Right atrium auricular region (tissue), 2 donors: ENCODE measurements at places on chromosomes 3 and 15.

- H3K27me3 ChIP-seq: no peaks in the 10 kb centered on the region
- peak; percentile 66 for DNase-seq
- H3K4me1 ChIP-seq: peaks cover 8% of the 10 kb centered on the region
Measured at GRCh38 chr3:148955544-148956346, 35.6 kb upstream of the GYG1 start.

- DNase-seq: no peak
- no peak overlapping the region for H3K4me3 ChIP-seq
- no peaks in the 10 kb centered on the region for H3K36me3 ChIP-seq
- H3K27ac ChIP-seq: no peak overlapping the region
Measured at GRCh38 chr3:190323246-190323626, 990 bp upstream of the CLDN1 start.

- H3K4me3 ChIP-seq: no peak overlapping the region
- H3K36me3 ChIP-seq: no peaks in the 10 kb centered on the region
- DNase-seq: no peak
- H3K27ac ChIP-seq: no peak overlapping the region
- H3K27me3 ChIP-seq: no peaks in the 10 kb centered on the region
- no peaks in the 10 kb centered on the region for H3K4me1 ChIP-seq
Measured at GRCh38 chr15:25829073-25829472, 34.1 kb downstream of the ATP10A start.

GRCh38 chr15:29149738-29150075 is 119.9 kb downstream of the NSMCE3 start:
- DNase-seq: no peak
- no peaks in the 10 kb centered on the region for H3K27me3 ChIP-seq
- no peaks in the 10 kb centered on the region for H3K4me1 ChIP-seq
- H3K36me3 ChIP-seq: no peaks in the 10 kb centered on the region
- H3K27ac ChIP-seq: no peak overlapping the region

- H3K4me3 ChIP-seq: no peak overlapping the region
- no peak overlapping the region for H3K27ac ChIP-seq
- DNase-seq: no peak
- no peaks in the 10 kb centered on the region for H3K27me3 ChIP-seq
- H3K36me3 ChIP-seq: no peaks in the 10 kb centered on the region
Measured at GRCh38 chr15:70132139-70132538, 34.4 kb upstream of the TLE3 start.

DNA sequence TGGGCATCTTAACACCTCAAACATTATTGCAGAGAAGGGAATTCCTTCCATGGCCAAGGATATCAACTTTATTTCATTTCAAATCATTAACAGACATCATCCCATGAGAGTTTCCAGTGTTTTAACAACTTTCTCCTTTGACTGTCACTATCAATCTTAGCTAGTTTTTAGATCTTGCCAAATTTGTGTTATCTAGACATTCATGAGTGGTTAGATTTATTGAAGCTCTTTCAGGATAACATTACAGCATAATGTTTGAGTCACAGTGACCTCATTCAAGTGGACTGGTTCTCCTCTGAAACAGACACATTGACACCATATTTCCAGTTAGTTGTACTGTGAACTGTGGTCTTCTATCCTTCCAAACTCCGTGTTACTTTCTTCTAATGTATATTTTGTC is 8.6 kb upstream of the TNFAIP8L3 start:
- H3K27me3 ChIP-seq: no peaks in the 10 kb centered on the region
- H3K27ac ChIP-seq: no peak overlapping the region
- H3K4me1 ChIP-seq: peaks cover 12% of the 10 kb centered on the region
- DNase-seq: no peak

GRCh38 chr15:73028831-73029451 is 23.3 kb upstream of the NEO1 start:
- H3K4me3 ChIP-seq: no peak overlapping the region
- no peaks in the 10 kb centered on the region for H3K27me3 ChIP-seq
- H3K36me3 ChIP-seq: no peaks in the 10 kb centered on the region
- H3K4me1 ChIP-seq: no peaks in the 10 kb centered on the region

DNA sequence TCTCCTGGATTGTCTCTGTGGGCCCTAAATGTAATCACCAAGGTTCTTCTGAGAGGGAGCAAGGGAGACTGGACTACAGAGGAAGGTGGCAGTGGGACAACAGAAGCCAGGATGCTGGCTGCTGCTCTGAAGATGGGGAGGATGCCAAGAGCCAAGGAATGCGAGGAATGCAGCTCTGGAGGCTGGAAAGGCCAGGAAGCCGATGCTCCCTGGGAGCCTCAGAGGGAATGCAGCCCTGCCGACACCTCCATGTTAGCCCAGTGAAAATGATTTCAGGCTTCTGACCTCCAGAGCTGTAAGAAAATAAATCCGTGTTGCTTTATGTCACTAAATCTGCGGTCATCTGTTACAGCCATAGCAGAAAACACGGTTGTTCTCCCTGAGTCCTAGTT is 44.1 kb downstream of the UMPS start:
- no peak overlapping the region for H3K4me3 ChIP-seq
- H3K27ac ChIP-seq: peak overlapping the region; percentile 86
- no peaks in the 10 kb centered on the region for H3K36me3 ChIP-seq
- H3K27me3 ChIP-seq: no peaks in the 10 kb centered on the region
- no peak for DNase-seq

DNA sequence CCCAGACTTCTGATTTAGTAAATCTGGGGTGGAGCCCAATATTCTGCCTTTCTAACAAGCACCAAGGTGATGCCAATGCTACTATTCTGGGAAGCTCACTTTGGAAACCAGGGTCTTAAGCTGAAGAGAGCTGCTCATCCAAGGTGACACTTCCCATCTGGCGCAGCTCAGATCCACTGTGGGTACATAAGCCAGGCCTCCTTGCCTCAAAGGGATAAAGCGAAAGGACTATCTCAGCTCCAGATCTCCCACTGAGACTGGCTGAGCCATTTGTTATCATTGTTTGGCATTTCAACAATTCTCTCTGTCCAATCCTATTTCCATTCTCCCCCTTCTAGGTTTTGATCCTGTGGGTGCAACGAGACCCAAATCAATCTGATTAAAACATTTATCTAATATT is 323.8 kb downstream of the GBE1 start:
- no peak overlapping the region for H3K4me3 ChIP-seq
- peaks cover under 1% of the 10 kb centered on the region for H3K4me1 ChIP-seq
- H3K36me3 ChIP-seq: no peaks in the 10 kb centered on the region
- no peak overlapping the region for H3K27ac ChIP-seq
- DNase-seq: no peak
- H3K27me3 ChIP-seq: no peaks in the 10 kb centered on the region

- H3K4me1 ChIP-seq: no peaks in the 10 kb centered on the region
- H3K36me3 ChIP-seq: no peaks in the 10 kb centered on the region
- no peak overlapping the region for H3K4me3 ChIP-seq
- no peak for DNase-seq
- no peaks in the 10 kb centered on the region for H3K27me3 ChIP-seq
Measured at GRCh38 chr3:22939349-22939748, 263.8 kb upstream of the UBE2E2 start.

DNA sequence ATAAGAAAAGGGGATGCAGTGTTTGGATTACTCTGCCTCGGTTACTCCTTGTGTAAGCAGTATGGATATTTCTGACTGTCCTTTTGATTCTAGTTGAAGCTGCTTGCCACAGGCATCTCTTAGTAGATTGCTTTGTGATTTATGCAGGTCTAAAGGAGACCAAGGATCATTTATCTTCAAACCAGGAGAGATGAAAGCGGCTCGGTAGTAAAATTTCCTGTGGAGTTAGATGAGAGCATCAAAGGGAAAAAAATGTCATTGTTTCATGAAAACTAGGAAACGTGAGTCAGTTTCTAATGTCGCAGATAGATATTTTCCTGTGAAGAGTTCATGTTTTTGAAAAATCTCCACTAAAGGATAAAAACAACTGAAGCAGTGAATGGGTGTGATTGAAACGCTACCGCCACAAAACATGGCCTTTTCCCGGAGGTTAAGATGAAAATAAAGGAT is 254.0 kb upstream of the TBL1XR1 start:
- H3K27ac ChIP-seq: no peak overlapping the region
- no peaks in the 10 kb centered on the region for H3K27me3 ChIP-seq
- H3K4me1 ChIP-seq: peaks cover 16% of the 10 kb centered on the region
- H3K36me3 ChIP-seq: no peaks in the 10 kb centered on the region
- H3K4me3 ChIP-seq: no peak overlapping the region
